ENCODE measurements at places on chromosomes 2 and 18. TPM values are rescaled to one million over a fixed set of nuclear protein-coding genes. Genes with fewer than 3 reads are reported as not detected.

GRCh38 chr18:5518899-5519371 lies 24.9 kb downstream of the EPB41L3 start:
- no peak overlapping the region for H3K4me3 ChIP-seq
- H3K27me3 ChIP-seq, result no peaks in the 10 kb centered on the region
- H3K27ac ChIP-seq, result no peak overlapping the region
- H3K4me1 ChIP-seq, result no peaks in the 10 kb centered on the region

KYNU gene
- total RNA-seq, result 24.0 TPM

- no peaks in the 10 kb centered on the region for H3K36me3 ChIP-seq
- H3K4me3 ChIP-seq, result no peak overlapping the region
- DNase-seq, result no peak
- H3K27ac ChIP-seq, result no peak overlapping the region
- no peaks in the 10 kb centered on the region for H3K4me1 ChIP-seq
Measured at GRCh38 chr2:181073896-181074295, 93.5 kb downstream of the UBE2E3 start.

GRCh38 chr18:36181441-36181840 lies 5.9 kb upstream of the MOCOS start:
- H3K4me3 ChIP-seq, result no peak overlapping the region
- no peak for DNase-seq
- H3K27ac ChIP-seq, result no peak overlapping the region
- H3K4me1 ChIP-seq, result peaks cover 1% of the 10 kb centered on the region

- H3K27me3 ChIP-seq, result no peaks in the 10 kb centered on the region
- no peaks in the 10 kb centered on the region for H3K36me3 ChIP-seq
Measured at GRCh38 chr2:217325251-217325650, 465.4 kb upstream of the TNP1 start.

DNA sequence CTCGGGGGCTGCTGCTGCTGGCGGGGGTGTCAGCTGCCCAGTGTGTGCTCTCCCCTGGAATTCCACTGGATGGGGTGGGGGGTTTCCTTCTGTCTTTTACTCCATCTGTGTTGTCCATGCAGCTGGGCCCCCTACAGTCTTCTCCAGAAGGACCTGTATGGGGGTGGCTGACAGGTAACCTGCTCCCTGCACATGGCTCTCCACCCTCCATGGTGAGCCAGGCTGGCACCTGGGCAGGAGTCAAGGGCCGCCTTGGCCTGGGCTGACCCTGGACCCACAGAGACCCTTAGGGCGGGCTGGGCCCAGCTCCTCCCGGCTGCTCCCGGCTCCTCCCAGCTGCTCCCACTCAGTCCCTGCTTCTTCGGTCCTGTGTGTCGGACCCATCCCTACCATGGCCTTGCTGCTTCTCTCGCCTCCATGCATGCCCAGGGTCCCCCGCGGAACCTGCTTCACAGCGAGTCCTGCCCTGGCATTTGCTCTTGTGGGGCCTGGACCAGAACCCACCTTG lies 15.0 kb downstream of the SNTG2 start:
- no peaks in the 10 kb centered on the region for H3K4me1 ChIP-seq
- H3K27ac ChIP-seq, result no peak overlapping the region
- H3K4me3 ChIP-seq, result no peak overlapping the region
- no peaks in the 10 kb centered on the region for H3K27me3 ChIP-seq

INO80B gene
- total RNA-seq, result 7.0 TPM

UBE2E3 gene
- total RNA-seq, result 51.5 TPM

ECEL1 gene
- total RNA-seq, result not detected

GRCh38 chr2:65700720-65701119 lies 268.3 kb upstream of the SPRED2 start:
- no peak overlapping the region for H3K4me3 ChIP-seq
- no peaks in the 10 kb centered on the region for H3K36me3 ChIP-seq
- DNase-seq, result no peak
- no peaks in the 10 kb centered on the region for H3K27me3 ChIP-seq
- H3K4me1 ChIP-seq, result no peaks in the 10 kb centered on the region
- H3K27ac ChIP-seq, result no peak overlapping the region

Measured in liver (tissue), 10 donors.